Sigmoid colon (tissue), 7 donors: ENCODE measurements at places on chromosomes 7 and 10.

- H3K4me3 ChIP-seq = no peak overlapping the region
- no peak for DNase-seq
- no peaks in the 10 kb centered on the region for H3K27me3 ChIP-seq
- H3K27ac ChIP-seq = no peak overlapping the region
Observed at GRCh38 chr10:105718207-105718995, 1077.3 kb downstream of the SORCS3 start.

DNA sequence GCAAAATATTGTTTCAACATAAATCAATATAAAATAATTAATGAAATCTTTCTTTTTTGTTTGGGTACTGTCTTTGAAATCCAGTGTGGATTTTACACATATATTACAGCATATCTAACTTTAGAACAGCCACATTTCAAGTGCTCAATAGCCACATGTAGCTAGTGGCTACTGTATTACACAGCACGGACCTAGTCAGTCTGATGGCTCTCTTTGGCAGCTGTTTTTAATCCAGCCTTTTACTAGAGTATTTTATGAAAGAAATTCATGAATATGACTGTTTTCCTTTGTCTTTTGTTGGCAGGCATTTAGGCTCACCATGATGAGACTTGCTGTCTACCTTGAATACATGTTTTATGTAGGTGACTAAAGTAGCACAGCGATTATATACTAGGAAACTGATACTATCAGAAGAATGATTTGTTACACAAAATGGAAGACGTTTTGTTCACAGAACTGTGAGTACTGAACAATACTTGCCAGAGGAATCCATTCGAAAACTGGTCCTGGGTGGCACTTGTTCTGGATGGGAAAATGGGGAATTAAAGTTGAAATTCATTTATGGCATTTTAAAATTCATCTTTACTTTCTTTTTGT, 386.7 kb downstream of the PHTF2 start:
- H3K4me3 ChIP-seq = no peak overlapping the region
- H3K27me3 ChIP-seq = no peaks in the 10 kb centered on the region
- no peaks in the 10 kb centered on the region for H3K4me1 ChIP-seq
- H3K27ac ChIP-seq = no peak overlapping the region

DNA sequence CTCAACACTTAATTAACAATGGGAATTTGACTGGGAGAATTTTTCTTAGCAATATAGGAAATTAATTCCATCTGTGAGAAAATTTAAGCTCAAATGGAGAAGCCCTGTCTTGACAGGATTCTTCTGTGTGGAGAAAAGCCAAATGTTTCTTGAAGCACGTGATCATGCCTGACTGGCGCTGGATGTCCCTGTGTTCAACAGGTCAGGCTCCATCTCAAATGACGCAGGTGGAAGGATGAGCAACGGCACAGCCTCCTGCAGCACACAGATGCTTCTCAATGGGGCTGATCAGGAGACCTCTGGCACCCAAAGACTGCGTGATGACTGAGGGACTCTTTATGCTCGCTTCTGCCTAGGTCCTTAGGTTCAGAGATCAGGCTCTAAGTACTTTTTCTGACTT, 143.8 kb downstream of the RSU1 start:
- no peaks in the 10 kb centered on the region for H3K4me1 ChIP-seq
- H3K36me3 ChIP-seq = no peaks in the 10 kb centered on the region
- no peaks in the 10 kb centered on the region for H3K27me3 ChIP-seq
- DNase-seq = no peak

DNA sequence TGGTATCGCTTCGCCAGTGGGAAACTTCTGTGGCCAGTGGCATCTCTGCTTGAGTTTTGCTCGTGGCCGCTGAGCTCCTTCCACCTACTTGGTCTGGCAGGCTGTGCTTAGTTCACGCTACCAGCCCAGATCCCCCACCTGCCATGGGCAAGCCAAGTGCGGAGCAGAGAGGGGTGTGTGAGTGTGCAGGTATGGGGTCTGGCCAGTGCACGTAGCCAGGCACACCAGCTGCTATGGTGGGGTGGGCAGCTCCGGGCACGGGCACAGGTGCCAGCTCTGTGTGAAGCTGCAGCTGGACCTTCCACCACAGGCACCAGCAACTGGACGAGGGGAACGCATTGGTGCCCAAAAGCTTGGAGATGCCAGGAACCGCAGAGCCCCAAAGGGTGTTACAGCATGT, 56.5 kb downstream of the ZNF777 start:
- no peak overlapping the region for H3K4me3 ChIP-seq
- no peak overlapping the region for H3K27ac ChIP-seq
- no peak for DNase-seq
- H3K27me3 ChIP-seq = no peaks in the 10 kb centered on the region

DNA sequence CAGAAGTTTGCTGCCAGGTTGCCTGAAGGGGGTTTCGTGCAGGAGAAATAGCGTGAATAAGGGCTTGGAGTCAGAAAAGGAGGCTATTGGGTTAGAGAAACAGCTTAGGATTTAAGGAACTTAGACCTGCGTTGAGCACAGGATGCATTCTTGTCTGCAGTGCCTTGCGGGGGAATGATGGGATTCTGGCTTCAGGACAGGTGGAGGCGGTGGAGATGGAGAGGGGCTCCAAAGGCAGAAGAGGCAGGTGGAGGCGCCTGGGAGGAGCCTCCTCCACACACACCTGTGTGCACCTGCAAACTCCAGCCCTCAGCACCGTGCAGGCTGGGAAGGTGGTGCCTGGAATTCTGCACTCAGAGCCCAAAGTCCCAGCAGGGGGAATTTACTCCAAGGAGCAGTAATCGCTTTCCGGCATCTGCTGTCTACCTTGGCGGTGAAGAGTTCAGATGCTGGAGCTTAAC, 1.8 kb downstream of the CLIP2 start:
- H3K4me3 ChIP-seq = peak overlapping the region; percentile 82
- no peaks in the 10 kb centered on the region for H3K27me3 ChIP-seq
- no peaks in the 10 kb centered on the region for H3K4me1 ChIP-seq
- H3K36me3 ChIP-seq = no peaks in the 10 kb centered on the region
- DNase-seq = no peak

GRCh38 chr7:14400271-14400670, 410.8 kb upstream of the ETV1 start:
- no peaks in the 10 kb centered on the region for H3K27me3 ChIP-seq
- no peak for DNase-seq
- H3K36me3 ChIP-seq = no peaks in the 10 kb centered on the region

GRCh38 chr10:79436066-79436849, 9.2 kb downstream of the ZCCHC24 start:
- no peaks in the 10 kb centered on the region for H3K27me3 ChIP-seq
- H3K4me3 ChIP-seq = no peak overlapping the region
- no peaks in the 10 kb centered on the region for H3K36me3 ChIP-seq
- H3K4me1 ChIP-seq = peaks cover 100% of the 10 kb centered on the region

- no peak overlapping the region for H3K4me3 ChIP-seq
- no peak for DNase-seq
- no peaks in the 10 kb centered on the region for H3K4me1 ChIP-seq
Observed at GRCh38 chr7:134627775-134628153, 18.9 kb upstream of the BPGM start.

DNA sequence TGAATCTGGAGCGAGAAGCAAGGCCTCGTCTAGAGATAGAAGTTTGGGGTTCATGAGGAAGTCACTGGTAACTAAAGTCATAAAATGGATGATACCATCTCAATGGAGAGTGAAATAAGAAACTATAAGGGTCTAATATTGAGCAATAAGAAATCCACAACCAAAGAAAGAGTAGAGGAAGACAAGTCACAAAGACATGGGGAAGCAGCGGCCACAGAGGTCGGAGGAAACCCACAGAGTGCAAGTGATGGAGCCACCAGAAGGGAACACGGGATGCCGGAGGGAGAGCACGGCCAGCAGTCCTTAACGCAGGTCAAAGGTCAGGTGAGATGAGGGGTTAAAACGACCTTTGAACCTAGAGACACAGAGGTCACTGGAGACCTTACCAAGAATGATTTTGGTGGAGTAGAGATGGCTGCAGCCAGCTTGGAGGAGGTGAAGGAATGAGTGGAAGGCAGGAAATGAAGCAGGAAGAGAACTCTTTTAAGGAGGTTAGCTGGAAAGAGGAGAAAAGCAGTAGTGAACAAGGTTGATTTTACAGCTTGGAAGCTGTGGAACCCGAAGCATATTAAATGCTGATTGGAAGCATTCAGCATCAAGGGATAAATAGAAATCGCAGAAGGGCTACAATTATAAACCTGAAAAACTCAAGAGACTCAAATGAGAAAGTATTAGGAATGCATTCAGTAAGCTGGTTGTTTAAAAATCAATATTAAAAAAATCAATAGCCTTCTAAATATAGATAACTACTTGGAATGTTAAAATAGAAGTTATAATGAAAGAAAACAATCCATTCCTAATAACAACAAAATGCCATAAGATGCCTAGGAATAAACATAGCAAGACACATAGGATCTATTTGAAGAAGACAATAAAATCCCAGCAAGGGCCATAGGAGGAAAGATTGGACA, 93.7 kb downstream of the SVOPL start:
- no peak for DNase-seq
- no peak overlapping the region for H3K27ac ChIP-seq
- no peaks in the 10 kb centered on the region for H3K4me1 ChIP-seq
- no peaks in the 10 kb centered on the region for H3K36me3 ChIP-seq

DNA sequence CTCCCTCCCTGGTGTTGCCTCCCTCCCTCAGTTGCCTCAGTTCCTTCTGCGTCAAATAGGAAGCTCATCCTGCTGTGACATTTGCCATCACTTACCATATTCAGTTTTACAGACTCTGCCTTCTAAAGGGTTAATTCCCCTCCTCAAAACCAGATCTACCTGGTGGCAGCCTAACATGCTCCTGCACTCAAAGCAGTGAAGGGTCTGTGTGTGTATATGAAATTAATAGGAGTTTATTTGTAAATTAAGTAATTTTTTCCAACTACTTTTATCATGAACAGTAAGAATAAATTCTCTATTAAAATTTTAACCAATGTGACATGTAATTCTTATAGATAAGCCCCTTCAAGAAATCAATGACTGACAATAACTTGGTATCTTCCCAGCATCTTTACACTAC, 158.6 kb upstream of the INSYN2A start:
- no peak overlapping the region for H3K4me3 ChIP-seq
- no peak for DNase-seq
- H3K4me1 ChIP-seq = no peaks in the 10 kb centered on the region
- no peaks in the 10 kb centered on the region for H3K27me3 ChIP-seq
- no peaks in the 10 kb centered on the region for H3K36me3 ChIP-seq

DNA sequence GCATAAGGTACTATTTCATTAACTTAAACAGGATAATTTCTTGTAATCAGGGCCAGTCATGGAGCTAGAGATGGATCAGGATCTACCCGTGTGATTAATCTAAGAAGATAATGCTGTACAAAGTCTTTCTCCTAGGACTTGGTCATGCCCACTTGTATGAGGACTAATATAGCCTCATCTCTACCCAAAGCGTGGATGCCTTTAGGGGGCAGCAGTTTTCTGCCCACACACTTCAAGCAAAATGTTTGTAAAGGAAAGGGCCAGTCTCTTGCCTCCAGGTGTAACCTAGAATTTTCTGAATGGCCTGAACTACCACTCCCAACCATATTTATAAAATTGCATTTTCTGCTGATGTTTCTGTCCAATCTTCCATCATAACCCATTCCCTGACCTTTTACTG, 764.0 kb upstream of the IGFBP3 start:
- no peak overlapping the region for H3K4me3 ChIP-seq
- no peaks in the 10 kb centered on the region for H3K36me3 ChIP-seq
- H3K4me1 ChIP-seq = peaks cover 4% of the 10 kb centered on the region
- DNase-seq = no peak

GRCh38 chr10:95480102-95480900, 80.9 kb downstream of the SORBS1 start:
- no peak overlapping the region for H3K4me3 ChIP-seq
- no peaks in the 10 kb centered on the region for H3K36me3 ChIP-seq
- no peaks in the 10 kb centered on the region for H3K27me3 ChIP-seq
- H3K4me1 ChIP-seq = peaks cover 79% of the 10 kb centered on the region

DNA sequence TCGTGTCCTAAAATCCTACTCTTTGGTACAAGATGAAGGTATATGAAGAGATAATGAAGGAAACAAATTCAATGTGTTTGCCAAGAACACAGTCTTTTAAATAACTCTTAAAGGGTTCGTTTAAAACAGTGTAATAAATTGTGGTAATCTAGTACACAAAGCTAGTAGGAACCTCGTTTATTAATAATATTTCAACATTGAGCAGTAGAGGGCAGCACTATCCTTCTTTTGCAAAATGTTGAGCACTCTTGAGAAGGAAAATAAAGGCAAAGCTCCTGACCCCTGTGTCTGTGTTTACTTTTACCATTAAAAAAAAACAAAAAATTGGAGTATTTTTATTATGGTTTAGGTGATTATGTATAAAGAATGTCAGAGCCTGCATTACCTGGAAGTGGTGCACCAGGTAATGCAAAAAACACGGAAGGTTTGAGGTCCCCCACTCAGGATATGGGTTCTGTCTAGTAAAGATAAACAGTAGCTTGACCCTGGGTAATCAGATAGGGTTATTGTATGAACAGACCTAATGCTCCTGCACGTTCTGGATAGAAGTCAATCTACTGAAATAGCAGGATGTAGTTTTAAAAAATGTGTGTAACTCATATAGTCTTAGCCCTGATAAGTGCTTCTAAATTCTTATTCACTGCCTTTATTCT, 5.7 kb upstream of the GOT1 start:
- peaks cover 44% of the 10 kb centered on the region for H3K4me1 ChIP-seq

DNA sequence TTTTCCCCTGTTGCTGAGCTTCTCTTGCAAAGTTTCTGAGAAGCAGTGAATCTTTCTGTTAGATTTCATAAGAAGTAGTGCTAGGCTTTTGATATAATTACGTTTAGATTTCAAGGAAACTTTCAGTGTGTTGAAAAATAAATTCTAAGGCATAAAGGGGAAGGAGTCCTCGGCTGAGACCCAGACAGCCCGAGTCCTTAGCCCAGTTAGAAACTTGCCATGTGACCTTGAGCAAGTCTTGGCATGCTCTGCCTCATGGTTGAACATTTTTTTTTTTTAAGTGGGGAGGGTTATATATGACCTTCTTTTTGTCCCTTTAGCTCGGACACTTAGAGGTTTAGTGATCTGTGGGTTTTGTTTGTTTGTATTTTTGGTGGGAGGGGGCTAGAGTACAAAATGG, 117.5 kb downstream of the TCF7L2 start:
- peak; percentile 65 for DNase-seq
- H3K36me3 ChIP-seq = peaks cover 5% of the 10 kb centered on the region
- peaks cover 76% of the 10 kb centered on the region for H3K4me1 ChIP-seq

GRCh38 chr10:103452506-103453230, 498 bp upstream of the CALHM2 start:
- DNase-seq = no peak
- H3K4me3 ChIP-seq = peak overlapping the region; percentile 53
- H3K36me3 ChIP-seq = no peaks in the 10 kb centered on the region
- H3K4me1 ChIP-seq = peaks cover 35% of the 10 kb centered on the region
- H3K27ac ChIP-seq = peak overlapping the region; percentile 88

DNA sequence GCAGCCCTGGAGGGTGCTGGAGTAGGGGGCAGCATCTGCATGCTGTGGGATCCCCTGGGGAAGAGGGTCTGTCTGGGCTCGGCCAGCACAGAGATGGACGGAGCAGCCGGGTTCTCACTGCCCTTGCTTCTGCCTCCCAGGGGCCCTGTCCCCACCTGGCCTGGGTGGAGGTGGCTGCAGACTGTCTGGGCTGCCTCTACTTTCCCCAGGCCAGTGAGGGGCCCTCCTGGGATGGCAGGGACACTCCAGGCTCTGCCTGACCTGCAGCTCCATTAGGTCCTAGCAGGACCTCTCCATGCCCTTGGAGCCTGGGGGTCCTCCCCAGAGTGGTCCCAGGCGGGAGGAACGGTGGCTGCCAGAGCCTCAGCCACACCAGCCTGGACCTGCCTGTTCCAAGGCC, 63.7 kb downstream of the PWWP2B start:
- H3K4me1 ChIP-seq = peaks cover 39% of the 10 kb centered on the region
- H3K27me3 ChIP-seq = no peaks in the 10 kb centered on the region
- no peak overlapping the region for H3K27ac ChIP-seq
- no peaks in the 10 kb centered on the region for H3K36me3 ChIP-seq
